SJSA1 (cell line): ENCODE measurements at places on chromosomes 16 and 17.

GRCh38 chr16:80369138-80369958 lies 171.4 kb upstream of the DYNLRB2 start:
- no peak overlapping the region for H3K4me3 ChIP-seq
- no peaks in the 10 kb centered on the region for H3K36me3 ChIP-seq
- no peak overlapping the region for H3K27ac ChIP-seq
- H3K4me1 ChIP-seq: peaks cover 7% of the 10 kb centered on the region
- H3K27me3 ChIP-seq: no peaks in the 10 kb centered on the region

DNA sequence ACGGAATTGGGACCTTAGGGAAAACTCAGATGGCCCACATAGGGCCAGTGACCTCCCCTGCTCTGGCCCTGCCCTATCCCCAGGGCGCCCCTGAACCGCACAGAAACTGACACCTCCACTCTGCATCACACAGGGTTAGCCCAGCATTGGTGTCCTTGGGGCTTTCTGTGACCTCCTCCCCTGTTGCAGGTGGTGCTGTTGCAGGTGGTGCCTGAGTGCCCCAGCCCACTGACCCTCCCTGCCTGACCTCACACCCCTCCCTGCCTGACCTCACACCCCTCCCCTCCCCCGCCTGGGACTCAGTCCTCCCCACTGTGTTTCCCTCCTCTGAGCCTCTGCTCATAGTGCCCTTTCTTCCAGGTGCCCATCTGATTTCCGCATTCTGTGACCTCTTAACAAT lies 21.4 kb downstream of the TNFRSF13B start:
- peaks cover 12% of the 10 kb centered on the region for H3K4me1 ChIP-seq
- no peaks in the 10 kb centered on the region for H3K27me3 ChIP-seq
- no peak overlapping the region for H3K27ac ChIP-seq

DNA sequence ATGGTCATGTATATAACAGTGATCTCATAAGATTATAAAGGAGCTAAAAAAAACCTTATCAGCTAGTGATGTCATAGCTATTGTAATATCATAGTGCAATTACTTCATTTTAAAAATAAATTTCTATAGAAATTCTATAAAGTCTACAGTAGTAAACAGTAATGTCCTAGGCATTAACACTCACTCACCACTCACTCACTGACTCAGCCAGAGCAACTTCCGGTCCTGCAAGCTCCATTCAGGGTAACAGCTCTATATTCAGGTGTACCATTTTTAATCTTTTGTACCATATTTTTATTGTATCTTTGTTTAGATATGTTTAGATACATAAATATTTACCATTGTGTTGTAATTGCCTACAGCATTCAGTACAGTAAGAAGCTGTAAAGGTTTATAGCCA lies 524.4 kb upstream of the CDH5 start:
- no peak for DNase-seq
- H3K4me1 ChIP-seq: peaks cover 17% of the 10 kb centered on the region
- H3K36me3 ChIP-seq: no peaks in the 10 kb centered on the region; the same call in 1 of the 2 replicates
- no peak overlapping the region for H3K4me3 ChIP-seq
- H3K27me3 ChIP-seq: no peaks in the 10 kb centered on the region

DNA sequence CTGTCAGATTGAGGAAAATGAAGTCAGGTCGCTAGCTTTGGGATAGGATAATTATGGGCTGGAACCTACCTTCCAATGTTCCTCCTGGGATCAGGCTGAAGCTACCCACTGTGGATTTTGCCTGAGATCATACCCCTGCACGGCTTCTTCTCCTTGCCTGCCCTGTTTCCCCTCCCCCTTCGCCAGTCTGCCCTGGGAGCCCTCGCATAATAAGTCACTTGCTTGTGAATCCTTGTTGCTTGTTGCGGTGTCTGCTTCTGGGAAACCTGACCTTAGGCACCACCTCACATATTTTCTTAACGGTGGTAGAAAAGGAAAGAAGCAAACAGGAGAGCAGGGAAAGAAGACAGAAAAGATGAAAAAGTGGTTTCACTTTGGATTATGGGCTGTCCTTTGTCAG lies 13.3 kb upstream of the PMP22 start:
- no peak for DNase-seq
- no peaks in the 10 kb centered on the region for H3K27me3 ChIP-seq
- H3K4me3 ChIP-seq: peak overlapping the region; percentile 6
- peaks cover 29% of the 10 kb centered on the region for H3K4me1 ChIP-seq

DNA sequence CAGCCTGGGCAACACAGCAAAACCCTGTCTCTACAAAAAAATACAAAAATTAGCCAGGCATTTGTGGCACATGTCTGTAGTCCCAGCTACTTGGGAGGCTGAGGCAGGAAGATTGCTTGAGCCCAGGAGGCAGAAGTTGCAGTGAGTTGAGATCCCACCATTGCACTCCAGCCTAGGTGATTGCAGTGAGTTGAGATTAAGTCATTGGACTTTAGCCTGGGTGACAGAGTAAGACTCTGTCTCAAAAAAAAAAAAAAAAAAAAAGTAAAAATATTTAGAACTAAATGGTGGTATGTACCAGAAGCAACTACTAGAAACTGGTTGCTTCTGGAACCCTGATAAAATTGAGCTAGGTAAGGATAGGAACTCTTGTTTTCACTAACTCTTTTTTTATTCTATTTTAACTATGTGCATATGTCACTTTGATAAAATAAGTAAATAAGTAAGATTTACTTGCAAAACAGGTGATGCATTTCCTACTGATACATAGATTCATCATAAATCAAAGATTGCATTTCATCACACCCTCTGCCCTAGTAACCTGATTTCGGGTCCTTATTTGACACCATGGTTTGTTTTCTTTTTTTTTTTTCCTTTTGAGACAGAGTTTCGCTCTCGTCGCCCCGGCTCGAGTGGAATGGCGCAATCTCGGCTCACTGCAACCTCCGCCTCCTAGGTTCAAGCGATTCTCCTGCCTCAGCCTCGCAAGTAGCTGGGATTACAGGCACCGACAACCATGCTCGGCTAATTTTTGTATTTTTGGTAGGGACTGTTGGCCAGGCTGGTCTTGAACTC lies 66.0 kb downstream of the USP32 start:
- no peak for DNase-seq
- no peak overlapping the region for H3K4me3 ChIP-seq
- H3K4me1 ChIP-seq: no peaks in the 10 kb centered on the region
- peaks cover 3% of the 10 kb centered on the region; the same call in 1 of the 2 replicates for H3K36me3 ChIP-seq
- no peak overlapping the region for H3K27ac ChIP-seq

DNA sequence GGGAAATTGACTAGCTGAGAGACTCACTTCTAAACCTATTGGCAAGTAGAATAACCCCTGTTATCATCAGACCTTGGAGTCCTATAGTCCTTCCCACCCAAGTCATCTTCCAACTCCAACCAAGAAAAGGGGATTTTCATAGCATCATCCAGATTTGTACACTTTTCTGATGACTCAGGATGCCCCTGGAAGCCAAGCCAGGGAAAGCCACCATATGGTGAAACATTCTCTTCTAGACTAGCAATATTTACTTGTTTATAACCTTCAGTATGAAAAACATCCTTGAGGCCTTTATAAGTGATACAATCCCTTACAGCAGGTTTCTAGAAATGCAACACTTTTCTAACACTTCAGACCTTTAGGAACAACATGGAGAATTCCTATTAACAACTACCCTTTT lies 618.8 kb upstream of the CDH11 start:
- DNase-seq: no peak
- no peak overlapping the region for H3K4me3 ChIP-seq
- H3K4me1 ChIP-seq: no peaks in the 10 kb centered on the region
- no peaks in the 10 kb centered on the region for H3K27me3 ChIP-seq
- H3K36me3 ChIP-seq: no peaks in the 10 kb centered on the region
